Hematopoietic multipotent progenitor cell treated with erythropoietin and hydrocortisone succinate and interleukin-3 and kit ligand, for 4 days (in vitro differentiated cells): ENCODE measurements at places on chromosomes 12 and 14.

- peak; percentile 41 for DNase-seq
Measured at GRCh38 chr14:80933282-80933681, 8.3 kb downstream of the CEP128 start.

- no peak for DNase-seq
Measured at GRCh38 chr14:31294746-31295405, 87.3 kb upstream of the HECTD1 start.

GRCh38 chr12:115763982-115764621 is 513.4 kb downstream of the MED13L start:
- no peak for DNase-seq

- DNase-seq, result no peak
Measured at GRCh38 chr12:48651681-48652080, 30.4 kb downstream of the KANSL2 start.

GRCh38 chr12:86597431-86597830 is 341.2 kb upstream of the MGAT4C start:
- no peak for DNase-seq
